ENCODE measurements at places on chromosomes 16 and 17.

DNA sequence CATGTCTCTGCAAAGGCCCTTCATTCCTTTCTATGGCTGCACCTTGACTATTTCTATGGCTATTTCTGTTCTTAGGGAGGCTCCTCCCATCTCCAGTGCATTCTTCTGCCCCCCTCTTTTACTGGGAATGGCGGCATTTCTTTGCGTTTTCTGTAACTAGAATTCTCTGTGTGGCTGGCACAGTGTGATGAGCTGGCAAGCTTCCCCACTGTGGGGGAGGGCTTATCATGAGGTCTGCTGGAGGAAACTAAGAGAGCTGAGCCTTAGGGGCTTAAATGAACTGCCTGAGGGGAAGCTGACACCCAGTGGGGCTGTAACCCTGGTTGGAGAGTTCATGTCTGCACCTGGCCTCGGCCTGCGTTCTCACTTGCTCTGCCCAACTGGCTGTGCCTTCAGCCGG is 1.5 kb upstream of the CARD14 start:
- no peak for DNase-seq

- no peak for DNase-seq
These were observed 161.9 kb downstream of the WSCD1 start for GRCh38 chr17:6231886-6232731.

- no peak for DNase-seq
These were observed 21.5 kb downstream of the PARN start for GRCh38 chr16:14608604-14609003.

GRCh38 chr17:69912805-69913204 is 162.2 kb upstream of the KCNJ16 start:
- no peak for DNase-seq

- DNase-seq, result no peak
These were observed 488.9 kb downstream of the SHISA9 start for GRCh38 chr16:13390093-13390985.

GRCh38 chr17:18141210-18141803 is 32.8 kb downstream of the MYO15A start:
- DNase-seq, result no peak

DNA sequence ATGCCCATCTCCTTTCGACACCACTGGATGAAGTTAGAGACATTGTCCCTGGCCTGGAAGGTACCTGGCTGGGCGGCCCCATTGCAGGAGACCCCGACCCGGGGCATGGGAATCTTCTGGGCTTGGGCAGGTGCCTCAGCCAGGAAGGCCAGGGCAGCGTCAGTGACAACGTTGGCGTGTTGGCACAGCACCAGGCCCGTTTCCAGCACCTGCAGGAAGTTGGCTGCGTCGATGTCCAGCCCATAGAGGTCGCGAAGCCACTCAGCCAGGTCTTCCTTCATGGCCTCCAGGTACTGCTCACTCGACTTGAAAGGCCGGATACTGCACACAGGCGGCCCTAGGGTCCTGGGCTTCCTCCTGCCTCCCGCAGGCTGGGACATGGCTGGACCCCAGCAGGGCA is 568 bp downstream of the GAS2L2 start:
- no peak for DNase-seq

DNA sequence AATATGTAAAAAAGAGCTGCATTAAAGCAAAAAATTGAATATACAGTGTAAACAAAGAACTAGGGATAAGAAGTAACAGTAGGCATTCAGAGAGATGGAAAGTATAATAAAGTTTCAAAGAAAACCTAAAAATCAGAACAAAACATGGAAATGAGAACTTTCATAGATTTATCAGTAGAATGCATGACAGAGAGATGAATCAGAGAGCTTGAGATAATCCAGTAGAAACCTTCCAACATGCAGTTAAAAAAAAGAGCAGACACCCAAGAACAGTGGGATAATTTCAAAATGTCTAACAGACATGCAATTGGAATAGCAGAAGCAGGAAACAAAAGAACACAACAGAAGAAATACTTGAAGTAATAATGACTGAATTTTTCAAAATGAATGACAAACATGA is 1384.2 kb downstream of the CDH11 start:
- DNase-seq, result no peak
